ENCODE measurements at places on chromosomes 11 and 22.
A peak's percentile ranks its signal among the peaks of the same experiment; 100 is the strongest.

GRCh38 chr11:115368616-115369015, 135.6 kb downstream of the CADM1 start:
- DNase-seq: no peak

- DNase-seq: peak; percentile 22
Observed at GRCh38 chr11:34214961-34215805, 109.8 kb downstream of the NAT10 start.

GRCh38 chr22:25746012-25746373, 4.0 kb downstream of the MYO18B start:
- DNase-seq: no peak

DNA sequence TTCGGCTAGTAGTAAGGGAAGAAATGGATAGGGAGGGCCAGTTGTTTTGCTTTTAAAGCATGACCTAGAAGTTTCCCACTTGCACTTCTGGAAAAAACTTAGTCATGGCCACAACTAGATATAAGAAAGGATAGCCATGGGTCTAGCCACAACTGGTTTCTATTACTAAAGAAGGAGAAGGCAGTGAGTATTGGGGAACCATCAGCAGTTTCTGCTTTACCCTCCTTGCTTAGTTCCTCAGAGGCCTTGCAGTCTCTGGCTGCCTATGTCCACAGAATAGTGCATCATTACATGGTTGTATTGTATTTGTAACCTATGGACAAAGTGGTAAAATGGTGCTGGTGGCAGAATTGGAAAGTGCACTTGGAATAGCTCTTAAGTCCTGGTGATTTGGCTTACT, 35.6 kb downstream of the NXPE1 start:
- no peak for DNase-seq

- DNase-seq: no peak
Observed at GRCh38 chr22:27220339-27220738, 563.0 kb downstream of the MIAT start.

GRCh38 chr11:107140983-107141382, 122.7 kb upstream of the GUCY1A2 start:
- no peak for DNase-seq

GRCh38 chr11:46675288-46675851, 25.0 kb downstream of the ARHGAP1 start:
- DNase-seq: no peak

- no peak for DNase-seq
Observed at GRCh38 chr11:69293819-69294505, at the start of gene MYEOV. TSS of gene MYEOV (plus strand) at chr11:69294155. CDS start at chr11:69295355, 1,200 bp downstream.

DNA sequence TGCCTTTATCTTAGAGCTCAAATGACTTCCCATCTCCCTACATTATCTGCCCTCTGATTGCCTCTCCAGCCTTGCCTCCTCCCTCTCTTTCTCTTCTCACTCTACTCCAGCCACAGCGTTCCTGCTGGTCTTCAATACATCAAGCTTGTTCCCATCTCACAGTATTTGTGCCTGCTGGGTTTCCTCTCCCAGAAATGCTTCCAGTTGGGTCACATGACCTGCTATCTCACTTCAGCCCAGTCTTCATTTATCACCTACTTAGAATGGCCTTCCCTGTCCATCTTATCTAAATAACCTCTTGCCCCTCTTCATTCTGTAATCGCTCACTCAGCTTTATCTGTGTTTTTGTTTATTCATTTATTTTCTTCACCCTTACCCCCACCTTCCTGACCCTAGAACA, 61.8 kb upstream of the FAR1 start:
- DNase-seq: no peak

DNA sequence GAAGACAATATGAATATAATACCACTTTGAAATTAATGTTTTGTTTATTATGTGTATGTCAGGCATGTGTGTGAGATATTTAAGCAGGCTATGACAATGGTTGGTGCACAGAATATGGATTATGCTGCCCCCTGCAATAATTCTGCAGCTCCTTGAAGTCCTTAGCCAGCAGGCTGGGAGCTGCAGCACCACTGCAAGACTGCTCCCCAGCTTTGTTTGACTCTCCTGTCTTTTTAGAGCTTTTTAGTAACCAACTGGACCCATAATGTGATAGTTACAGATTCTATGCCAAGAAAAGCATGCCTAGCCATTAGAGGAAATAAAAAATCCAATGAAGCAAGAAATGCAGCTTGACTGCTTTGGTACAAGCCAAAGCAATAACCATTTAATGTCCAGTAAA, 535.1 kb downstream of the TMEM135 start:
- DNase-seq: no peak

GRCh38 chr11:78281511-78281910, 92.8 kb downstream of the USP35 start:
- no peak for DNase-seq

- no peak for DNase-seq
Observed at GRCh38 chr11:7160814-7161489, 72.2 kb downstream of the RBMXL2 start.

DNA sequence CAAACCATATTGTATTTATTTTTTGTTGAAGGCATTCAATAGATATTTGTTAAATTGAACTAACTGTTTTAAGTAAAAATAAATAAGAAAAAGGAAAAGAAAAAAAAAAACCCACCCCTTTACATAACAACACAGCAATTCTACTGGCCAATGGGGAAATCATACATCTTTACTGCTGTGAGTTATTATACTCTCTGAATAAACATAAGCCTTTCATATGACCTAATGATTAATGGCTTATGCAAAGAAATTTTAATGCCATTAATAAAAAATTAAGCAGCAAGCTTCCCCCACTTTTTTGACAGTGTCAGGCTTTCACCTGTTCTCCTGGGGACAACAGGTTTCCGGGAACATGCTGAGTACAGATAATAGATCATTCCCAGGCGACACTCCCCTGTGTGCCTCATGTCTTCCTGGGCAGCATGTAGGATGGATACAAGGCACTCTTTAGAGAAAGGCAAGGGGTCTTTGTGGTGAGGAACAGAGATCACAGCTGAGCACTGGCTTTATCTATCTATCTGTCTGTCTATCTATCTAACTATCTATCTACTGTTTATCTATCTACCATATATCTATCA, 676.0 kb downstream of the NTM start:
- DNase-seq: no peak

GRCh38 chr22:32765132-32765618, 36.3 kb upstream of the TIMP3 start:
- no peak for DNase-seq

DNA sequence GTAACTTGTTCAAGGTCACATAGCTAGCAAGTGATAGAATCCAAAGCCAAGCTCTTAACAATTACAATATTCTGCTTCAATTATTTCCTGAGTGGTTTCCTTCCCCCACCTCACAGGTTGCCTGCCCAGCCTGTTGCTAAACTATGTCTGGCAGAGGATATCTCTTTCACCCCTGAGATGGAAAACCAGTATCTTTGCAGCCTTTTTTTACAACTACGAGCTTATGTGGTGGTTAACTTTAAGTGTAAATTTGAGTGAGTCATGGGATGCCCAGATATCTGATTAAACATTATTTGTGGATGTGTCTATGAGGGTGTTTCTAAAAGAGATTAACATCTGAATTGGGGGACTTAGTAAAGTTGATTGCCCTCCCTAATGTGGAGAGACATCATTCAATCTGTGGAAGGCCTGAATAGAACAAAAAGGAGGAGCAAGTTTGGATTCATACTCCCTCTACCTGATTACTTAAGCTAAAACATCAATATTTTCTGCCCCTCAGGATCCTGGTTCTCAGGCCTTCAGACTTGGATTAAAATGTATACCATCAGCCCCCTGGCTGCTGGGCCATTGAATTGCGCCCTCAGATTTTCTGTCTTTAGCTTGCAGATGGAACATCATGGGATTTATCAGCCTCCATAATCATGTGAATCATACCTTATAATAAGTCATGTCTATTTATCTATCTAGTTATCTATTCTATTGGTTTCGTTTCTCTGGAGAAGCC, 911.9 kb downstream of the METTL15 start:
- no peak for DNase-seq

DNA sequence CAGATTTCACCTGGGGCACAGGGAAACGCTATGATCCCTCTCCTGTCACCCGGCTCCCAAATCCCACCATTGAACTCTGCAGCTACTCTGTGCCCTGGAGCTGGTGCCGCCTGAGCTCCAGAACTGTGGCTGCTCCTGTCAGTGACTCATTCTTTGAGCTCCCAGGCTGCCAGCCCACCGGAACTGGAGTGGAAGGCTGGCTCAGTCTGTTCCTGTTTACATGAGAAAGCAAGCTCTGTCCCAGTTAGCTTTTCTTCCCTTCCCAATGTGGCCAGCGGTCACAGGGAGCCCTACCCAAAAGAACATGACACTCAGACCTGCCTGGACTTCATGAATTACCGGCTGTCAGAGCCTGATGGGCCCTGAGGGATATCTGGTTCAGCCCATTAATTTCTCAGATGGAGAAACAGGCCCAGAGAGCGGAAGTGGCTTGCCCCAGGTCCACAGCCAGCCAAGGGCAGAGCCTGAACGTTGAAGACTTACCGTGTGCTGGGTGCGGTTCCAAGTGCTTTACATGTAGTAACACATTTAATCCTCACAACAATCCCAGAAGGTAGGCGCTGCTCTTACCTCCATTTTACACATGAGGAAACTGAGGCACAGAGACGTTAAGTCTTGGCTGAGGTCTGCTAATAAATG, 23.8 kb upstream of the IGSF22 start:
- no peak for DNase-seq

GRCh38 chr11:115408036-115408921, 95.9 kb downstream of the CADM1 start:
- no peak for DNase-seq

- DNase-seq: no peak
Observed at GRCh38 chr11:72951888-72952287, 137.7 kb downstream of the ATG16L2 start.

- no peak for DNase-seq
Observed at GRCh38 chr11:65625628-65626342, 10.2 kb downstream of the PCNX3 start.

DNA sequence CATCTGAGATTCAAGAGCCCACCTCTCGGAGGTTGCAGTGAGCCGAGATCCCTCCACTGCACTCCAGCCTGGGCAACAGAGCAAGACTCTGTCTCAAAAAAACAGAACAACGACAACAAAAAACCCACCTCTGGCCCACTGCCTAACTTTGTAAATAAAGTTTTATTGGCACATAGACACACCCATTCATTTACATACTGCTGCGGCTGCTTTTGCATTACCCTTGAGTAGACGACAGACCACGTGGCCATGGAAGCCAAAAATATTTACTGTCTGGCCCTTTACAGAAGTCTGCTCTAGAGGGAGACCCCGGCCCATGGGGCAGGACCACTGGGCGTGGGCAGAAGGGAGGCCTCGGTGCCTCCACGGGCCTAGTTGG, 47.0 kb downstream of the GRAMD4 start:
- no peak for DNase-seq

DNA sequence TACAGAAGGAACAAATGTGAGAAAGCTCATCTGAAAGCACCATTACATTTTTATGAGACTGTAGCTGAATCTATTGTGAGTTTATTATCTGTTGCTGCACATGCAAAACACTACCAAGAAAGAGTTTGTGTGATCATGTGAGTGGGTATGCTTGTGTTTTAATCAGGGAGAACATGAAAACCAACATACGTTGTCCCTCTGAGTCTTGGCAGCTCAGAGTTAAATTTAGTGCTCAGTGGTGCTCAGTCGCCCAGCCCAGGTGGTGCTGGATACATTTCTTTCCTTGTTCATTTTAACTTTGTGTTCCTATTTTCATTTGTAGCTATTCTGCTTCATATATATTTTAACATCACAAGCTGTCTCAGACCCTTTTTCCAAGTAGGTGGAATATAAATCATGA, 500.6 kb downstream of the NTM start:
- no peak for DNase-seq

DNA sequence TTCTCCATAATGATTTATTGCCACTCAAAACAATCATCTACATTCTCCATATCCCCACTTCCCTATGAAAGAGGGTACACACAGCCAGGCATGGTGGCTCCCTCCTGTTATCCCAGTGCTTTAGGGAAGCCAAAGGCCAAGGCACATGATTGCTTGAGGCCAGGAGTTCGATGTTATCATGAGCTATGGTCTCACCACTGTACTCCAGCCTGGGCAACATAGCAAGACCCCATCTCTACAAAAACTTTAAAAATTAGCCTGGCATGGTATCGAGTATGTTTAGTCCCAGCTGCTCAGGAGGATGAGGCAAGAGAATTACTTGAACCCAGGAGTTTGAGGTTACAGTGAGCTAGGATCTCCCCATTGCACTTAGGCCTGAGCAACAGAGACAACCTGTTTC, 6.0 kb downstream of the HPS5 start:
- no peak for DNase-seq

DNA sequence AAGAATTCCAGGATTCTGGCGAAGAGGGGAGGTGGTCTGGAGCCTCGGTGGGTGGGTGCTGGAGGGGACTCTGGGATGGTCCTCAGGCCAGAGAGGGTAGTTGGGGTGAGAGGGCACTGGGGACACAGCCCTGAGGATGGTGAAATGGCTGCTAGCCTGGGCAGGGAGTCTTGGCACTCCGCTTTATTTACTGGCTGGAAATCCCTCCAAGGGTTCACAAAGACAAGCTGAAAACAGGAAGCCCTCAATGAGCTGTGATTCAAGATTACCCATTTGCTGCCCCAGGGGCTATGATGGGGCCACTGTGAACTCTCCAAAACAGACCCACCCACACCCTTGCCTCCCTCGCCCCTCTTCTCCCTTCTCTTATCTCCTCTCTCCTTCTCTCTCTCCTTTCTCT, 71.9 kb downstream of the FBXO7 start:
- DNase-seq: no peak

GRCh38 chr11:37762079-37762478, 1164.0 kb upstream of the RAG2 start:
- no peak for DNase-seq

DNA sequence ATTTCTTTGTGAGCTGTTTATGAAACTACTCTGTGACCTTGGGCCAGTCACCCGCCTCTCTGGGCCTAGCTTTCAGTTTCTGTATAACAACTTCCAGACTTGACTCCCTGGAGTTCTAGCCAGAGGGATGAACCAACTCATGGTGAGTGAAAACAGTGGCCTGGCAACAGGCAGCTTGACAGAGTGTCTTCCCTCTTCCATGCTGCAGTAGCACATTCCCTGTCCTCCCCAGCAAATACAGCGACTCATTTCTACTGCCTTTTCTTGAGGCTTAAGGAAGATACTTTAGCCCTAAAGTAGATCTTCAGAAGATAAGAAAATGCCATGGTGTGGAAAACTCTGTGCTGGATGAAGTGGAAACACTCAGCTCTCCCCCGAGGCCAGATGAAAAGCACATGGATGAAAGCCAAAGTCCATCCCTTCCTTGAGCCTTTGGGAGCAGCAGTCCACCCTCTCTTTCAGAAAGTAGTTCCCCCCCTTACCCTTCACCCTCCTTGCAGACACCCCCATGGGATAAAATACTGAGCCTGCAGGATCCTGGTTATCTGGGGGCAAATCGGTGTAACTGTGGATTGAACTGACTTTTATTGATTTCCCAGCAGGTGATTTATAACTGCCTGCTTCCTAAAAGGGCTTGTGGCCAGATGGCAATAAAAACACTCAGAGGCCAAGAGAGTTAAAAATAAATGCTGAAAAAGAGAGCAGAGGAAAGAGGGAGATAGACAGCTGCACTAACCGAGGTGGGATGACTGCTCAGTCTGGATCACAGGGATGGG, 24.1 kb downstream of the IRAG1 start:
- DNase-seq: no peak
